NCI-H1930 (cell line): ENCODE measurements at places on chromosomes 11 and 22.

GRCh38 chr11:43135966-43136534 is 175.7 kb upstream of the API5 start:
- DNase-seq = no peak

GRCh38 chr22:42365942-42366695 is 66.1 kb downstream of the NFAM1 start:
- no peak for DNase-seq

GRCh38 chr11:115548878-115549528 is 44.8 kb upstream of the CADM1 start:
- DNase-seq = no peak

DNA sequence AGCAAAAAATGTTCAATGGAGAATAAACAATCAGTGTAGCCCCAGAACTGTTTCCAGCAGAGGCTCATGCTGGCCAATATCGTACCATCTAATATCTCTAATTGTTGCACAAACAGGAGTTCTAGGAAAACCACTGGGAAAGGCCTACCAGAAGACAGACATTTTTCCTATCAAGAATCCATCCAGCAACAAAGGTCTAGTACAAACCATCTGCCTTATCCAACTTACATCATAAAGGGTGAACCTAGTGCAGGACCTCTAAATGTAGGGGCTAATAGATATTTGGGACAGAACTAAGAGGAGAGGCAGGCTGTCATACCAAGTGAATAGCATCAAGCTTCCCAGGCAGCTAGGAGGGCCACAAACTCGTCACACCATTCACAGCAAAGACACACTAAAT is 18.7 kb downstream of the PAX6 start:
- DNase-seq = no peak

DNA sequence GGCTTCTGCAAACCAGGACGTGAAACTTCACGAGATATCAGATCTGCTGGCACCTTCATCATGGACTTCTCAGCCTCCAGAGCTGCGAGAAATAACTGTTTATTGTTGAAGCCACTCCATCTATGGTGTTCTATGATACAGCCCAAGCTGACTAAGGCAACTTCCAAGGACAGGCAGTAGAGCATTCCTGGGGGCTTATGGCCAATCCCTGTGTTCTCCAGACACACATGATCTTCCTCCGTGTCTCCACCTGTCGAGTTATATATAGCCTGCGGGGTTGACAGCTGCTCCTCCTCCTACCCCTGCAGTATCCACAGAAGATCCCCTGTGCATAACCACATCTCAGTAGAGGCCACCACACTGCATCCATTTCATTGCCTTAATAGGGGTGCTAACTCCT is 11.0 kb downstream of the TP53AIP1 start:
- DNase-seq = no peak

GRCh38 chr11:66971488-66971887 is 3.6 kb upstream of the C11orf86 start:
- DNase-seq = no peak

GRCh38 chr22:44129619-44129976 is 51.1 kb upstream of the PARVG start:
- DNase-seq = no peak

DNA sequence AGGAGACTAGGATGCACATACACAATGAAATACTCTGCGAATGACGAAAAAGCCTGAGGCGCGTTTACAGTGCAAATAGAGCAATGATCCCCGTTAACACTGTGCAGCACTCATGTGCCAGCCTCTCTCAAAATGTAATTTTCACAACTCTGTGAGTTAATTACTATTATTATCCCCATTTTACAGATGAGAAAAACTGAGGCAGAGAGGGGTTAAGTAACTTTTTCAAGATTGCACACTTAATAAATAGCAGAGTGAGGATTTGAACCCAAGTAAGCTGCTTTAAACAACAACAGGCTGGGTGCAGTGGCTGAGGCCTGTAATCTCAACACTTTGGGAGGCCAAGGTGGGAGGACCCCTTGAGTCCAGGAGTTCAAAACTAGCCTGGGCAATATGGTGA is 21.6 kb upstream of the SYT12 start:
- no peak for DNase-seq

DNA sequence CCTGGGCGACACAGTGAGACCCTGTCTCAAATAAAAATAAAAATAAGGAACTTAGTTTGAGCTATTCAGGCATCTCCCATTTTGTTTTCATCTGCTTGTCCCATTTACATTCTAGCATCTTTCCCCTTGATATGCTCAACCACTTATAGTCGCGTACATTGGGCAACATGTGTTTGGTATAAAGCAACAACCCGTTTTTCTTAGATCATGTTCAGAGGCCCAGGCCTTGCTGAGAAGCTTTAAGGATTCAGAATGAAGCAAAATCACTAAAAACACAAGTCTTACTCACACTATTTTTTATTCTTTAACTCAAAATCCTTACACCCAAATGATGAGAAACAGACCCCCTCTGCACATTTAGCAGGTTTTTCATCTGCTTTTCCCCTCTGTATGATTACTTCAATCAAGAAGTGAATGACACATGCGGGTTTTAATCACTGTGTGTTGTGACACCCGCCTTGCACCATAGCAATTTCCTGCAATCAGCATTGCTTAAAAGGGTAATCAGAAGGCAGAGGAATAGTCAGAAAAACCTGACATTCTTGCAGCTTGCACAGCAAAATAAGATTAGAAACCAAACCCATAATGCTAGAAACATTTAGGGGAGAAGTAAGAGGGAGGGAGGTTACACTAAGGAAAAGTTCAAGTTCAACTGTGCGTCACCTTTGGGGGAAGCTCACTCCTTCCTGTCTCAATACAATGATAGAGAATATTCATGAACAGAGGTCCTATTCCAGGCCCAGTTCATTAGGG is 25.9 kb downstream of the ALG9 start:
- no peak for DNase-seq

GRCh38 chr22:17637490-17638181 is 921 bp upstream of the BCL2L13 start:
- DNase-seq = no peak

DNA sequence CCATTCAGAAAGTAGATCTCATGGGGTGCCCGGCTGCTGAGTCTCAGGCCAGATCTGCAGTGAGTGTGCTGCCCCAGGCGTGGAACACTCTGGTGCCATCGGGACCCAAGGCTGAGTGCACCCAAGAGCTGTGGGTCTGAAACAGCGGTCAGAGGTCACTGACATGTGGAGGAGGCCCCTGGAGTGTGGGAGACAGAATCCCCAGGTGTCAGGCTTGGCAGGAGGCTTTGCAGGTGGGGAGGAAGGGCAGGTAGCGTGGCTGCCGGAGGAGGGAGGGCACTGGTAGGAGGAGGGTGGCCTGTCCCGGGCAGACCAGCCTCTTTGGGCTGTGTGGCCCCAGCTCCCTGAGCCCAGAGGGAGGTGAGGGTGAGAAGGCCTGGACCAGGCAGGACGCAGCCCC is 31.7 kb upstream of the KRTAP5-6 start:
- no peak for DNase-seq

DNA sequence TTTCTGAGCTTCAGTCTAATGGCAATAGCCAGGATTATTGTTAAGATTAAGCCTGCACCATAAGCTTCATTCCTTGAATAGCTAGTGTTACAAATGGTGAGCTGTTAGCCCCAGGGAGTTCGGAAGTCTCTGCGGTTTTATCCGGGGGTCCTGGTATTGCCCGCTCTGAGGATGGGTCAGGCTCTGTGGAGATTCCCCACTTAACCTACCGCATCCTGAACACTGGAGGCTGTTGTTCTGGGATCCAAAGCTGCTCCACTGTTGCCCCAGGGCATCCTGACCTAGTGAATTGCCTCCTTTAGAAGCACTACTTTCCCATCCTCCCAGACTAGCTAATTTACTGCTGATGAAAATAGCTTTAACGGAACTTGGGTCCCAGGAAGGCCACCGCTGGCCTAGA is 14.5 kb upstream of the PEX26 start:
- DNase-seq = no peak

- DNase-seq = no peak
Measured at GRCh38 chr11:76800466-76801200, 17.5 kb downstream of the TSKU start.

- no peak for DNase-seq
Measured at GRCh38 chr22:35054064-35054463, 11.9 kb upstream of the ISX start.

- no peak for DNase-seq
Measured at GRCh38 chr11:15236559-15236958, 121.8 kb downstream of the INSC start.

GRCh38 chr11:2465202-2466068 is 20.6 kb downstream of the KCNQ1 start:
- no peak for DNase-seq

- DNase-seq = no peak
Measured at GRCh38 chr11:64267207-64267945, 16.0 kb downstream of the PLCB3 start.

- DNase-seq = no peak
Measured at GRCh38 chr22:27752771-27753170, 48.8 kb downstream of the MN1 start.

GRCh38 chr11:86481399-86481798 is 106.7 kb downstream of the CCDC81 start:
- no peak for DNase-seq

DNA sequence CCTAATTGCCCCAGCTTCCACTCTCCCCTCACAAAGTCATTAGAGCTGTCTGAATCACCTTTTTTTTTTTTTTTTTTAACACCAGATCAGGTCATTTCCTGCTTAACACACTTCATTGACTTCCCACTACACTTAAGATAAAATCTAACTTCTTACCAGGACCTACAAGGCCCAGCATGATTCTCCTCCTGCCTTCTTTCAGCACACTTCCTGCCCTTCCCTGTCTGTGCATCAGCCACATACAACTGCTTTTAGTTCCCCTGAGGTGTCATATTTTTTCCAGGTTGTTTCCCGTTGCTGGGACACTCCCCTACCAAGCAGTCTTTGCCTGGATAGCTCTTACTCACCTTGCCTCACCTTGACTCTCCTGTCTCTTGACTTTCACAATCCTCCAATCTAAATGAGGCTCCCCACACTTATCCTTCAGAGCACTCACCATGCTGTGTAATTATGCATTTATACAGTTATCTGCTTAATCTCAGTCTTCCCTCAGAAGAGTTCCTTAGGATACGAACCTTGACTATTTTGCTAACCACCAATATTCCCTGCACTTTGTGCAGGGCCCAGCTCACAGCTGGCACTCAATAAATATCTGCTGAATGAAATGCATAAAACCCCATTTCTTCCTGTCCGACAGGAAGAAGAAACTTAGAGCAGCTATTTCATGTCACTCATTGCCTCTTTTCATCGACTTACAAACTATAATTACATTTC is 96.6 kb upstream of the AKIP1 start:
- no peak for DNase-seq

- DNase-seq = peak; percentile 11
Measured at GRCh38 chr11:129853518-129854231, 38.0 kb downstream of the TMEM45B start.

- DNase-seq = no peak
Measured at GRCh38 chr11:111575740-111576139, 26.5 kb upstream of the SIK2 start.

DNA sequence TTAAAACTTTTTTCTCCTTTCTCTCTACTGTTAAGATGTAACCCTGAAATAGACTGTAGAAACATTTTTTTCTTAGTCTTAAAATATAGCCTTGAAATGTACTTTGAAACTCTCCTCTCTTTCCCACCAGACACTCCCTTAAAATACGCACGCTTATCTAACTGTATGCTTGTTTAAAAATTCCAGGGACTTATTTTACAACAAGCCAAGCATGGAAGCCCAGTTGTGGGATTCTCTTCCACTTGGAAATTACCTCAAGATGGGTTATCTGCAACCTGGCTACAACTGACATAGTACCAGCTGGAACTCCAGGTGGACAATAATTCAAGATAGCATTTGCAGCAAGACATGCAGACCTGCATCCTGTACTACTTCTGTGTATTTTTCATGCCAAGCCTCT is 12.1 kb upstream of the CHORDC1 start:
- no peak for DNase-seq

- no peak for DNase-seq
Measured at GRCh38 chr22:40572976-40573375, 63.5 kb downstream of the MRTFA start.

- no peak for DNase-seq
Measured at GRCh38 chr11:66495401-66495854, 15.0 kb upstream of the BBS1 start.

- DNase-seq = peak; percentile 13
Measured at GRCh38 chr11:76598426-76598839, 72.1 kb downstream of the LRRC32 start.

GRCh38 chr11:94030059-94030458 is 8.9 kb downstream of the HEPHL1 start:
- no peak for DNase-seq
